Activated CD4-positive, alpha-beta T cell treated with anti-CD3 and anti-CD28 coated beads, Interleukin-2, amount 50 U/mL, for 24 hours (primary cell): ENCODE measurements at places on chromosomes 5 and 9.
A peak's percentile ranks its signal among the peaks of the same experiment; 100 is the strongest.

DNA sequence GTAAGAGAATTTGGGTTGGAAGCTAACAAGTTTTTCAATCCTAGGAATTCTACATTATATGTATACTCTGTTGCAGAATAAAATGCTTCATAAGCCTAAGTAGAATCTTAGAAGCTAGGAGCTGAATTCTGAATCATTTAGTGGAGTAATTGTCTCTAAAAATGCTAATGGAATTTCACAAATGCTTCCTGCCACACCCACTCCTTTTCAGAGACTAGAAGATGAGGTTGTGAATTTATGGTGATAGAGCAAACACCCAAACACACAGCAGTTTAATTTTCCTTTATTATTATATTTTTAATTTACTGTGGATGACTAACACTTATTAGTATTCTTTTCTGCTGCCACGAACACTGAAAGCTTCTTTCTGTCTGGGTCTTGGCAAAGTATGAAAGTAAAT is 208.0 kb upstream of the PDE4D start:
- DNase-seq = no peak

- no peak for DNase-seq
Observed at GRCh38 chr9:99387431-99387830, 165.3 kb downstream of the SEC61B start.

DNA sequence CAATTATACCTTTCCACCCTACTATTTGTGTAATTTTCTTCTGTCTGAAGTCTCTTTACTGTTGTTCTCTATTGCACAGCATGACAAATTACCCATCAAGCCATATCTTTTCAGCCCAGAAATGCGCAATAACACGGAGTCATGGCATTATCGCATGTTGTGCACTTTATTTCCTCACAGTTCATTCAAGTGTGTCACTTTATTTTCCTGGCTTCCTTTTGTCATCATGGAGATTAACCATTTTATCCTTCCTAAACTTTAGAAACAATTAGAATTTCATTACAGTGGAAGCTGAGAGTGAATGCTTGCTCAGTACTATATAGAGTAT is 41.3 kb upstream of the MEF2C start:
- no peak for DNase-seq

- DNase-seq = no peak
Observed at GRCh38 chr5:177594071-177594470, 2.1 kb downstream of the TMED9 start.

DNA sequence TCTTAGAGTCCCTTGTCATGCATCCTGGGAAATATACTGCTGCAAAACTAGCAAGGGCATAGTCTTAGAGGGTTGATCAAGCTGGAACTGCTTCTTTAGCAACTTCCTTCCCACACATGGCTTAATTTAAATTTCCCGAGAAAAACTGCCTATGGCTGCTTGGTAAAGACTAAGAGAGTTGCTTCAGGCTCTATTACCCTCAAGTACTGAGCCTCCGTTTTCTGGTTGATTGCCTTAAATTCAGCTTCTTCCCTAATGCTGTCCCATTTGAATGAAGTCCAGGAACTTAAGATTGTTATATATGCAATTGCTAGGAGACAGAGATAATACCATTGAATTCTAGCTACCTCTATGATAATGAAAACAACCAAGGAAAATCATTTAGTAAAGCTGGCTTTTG is 385.7 kb upstream of the CYLC2 start:
- DNase-seq = no peak

DNA sequence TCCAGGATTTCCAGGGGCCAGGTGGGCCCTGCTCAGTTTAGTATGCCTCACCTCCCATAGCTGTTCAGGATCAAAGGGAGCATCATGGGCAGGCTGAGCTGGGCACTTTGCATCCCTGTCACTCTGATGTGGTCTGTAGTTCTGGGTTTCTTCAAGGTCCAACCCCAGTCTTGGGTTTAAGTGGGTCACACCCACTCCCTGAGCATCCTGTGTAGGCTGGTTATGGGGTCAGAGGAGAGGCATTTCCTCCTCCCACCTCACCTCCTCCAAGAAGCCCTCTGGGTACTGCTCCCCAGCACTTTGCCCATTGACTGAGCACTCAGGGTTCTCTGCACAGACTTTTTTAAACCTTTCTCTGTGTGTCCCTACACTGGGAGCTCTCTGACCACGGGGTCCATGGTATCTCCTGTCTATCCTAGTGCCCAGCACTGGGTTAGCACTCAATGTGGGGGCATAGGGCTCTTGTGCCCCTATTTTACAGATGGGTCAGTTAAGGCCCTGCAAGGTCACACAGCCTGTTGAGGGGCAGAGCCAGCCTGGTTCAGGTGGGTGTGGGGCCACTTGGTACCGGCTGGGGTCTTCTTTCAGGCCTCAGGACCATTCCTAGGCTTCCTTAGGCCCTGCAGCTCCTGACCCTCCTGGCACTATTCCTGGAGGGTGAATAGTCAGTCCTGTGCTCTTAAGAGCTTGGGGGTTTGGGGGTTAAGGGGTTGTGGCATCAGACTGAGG is 19.0 kb downstream of the CXXC5 start:
- DNase-seq = no peak

DNA sequence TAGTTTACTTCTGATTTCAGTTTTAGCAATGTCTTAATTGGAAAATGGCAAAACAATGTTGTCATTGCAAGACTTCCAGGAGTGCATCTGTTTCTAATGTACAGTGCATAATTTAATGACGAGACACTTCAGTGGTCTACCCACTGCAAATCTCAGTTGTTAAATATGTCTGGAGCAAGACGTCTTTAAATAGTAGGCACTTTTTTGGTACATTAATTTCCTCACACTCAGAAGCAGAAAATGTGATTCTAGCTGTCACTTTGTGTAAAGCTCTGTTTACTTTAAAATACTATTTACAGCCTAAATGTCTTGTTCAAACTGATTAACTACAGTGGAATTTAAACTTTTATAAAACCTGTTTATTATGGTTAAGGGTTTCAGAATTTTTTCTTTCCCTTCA is 815.5 kb downstream of the TLE1 start:
- DNase-seq = no peak

DNA sequence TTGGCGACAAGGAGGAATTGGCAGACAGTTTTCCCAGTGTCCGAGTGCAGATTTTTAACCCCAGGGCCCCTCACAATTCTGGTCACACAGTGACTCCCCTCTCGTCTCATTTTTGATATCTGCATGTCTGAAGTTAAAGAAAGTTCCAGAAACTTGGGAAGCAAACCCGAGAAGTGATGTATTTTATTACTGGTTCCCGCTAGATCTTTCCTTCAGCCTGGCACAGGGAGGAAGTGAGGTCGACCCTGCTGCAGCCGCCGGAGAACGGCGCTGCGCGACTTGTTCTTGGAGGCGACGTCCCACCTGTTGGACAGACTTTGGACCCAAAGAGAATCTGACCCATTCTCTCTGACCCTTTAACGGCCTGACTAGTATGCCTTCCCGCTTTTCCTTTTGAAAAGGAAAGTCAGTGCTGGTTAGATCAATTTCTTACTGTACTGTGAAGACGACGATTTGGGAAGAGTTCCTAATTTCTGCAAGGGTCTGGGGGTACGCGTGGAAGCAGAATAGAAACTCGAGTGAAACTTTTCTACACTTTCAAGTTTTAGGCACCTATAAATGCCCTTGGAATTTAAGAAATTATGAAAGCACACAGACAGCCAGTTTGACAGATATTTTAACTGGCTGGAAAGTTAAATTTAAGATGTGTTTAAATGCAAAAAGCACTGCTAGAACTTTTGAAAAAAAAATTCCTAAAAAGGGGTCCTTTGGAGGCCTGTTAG is 744 bp downstream of the OTULIN start:
- no peak for DNase-seq

GRCh38 chr9:69898714-69899209 is 78.1 kb downstream of the CFAP95 start:
- no peak for DNase-seq

- DNase-seq = no peak
Observed at GRCh38 chr9:38047301-38048251, 21.5 kb downstream of the SHB start.

GRCh38 chr5:585962-586628 is 26.0 kb upstream of the CEP72 start:
- no peak for DNase-seq

DNA sequence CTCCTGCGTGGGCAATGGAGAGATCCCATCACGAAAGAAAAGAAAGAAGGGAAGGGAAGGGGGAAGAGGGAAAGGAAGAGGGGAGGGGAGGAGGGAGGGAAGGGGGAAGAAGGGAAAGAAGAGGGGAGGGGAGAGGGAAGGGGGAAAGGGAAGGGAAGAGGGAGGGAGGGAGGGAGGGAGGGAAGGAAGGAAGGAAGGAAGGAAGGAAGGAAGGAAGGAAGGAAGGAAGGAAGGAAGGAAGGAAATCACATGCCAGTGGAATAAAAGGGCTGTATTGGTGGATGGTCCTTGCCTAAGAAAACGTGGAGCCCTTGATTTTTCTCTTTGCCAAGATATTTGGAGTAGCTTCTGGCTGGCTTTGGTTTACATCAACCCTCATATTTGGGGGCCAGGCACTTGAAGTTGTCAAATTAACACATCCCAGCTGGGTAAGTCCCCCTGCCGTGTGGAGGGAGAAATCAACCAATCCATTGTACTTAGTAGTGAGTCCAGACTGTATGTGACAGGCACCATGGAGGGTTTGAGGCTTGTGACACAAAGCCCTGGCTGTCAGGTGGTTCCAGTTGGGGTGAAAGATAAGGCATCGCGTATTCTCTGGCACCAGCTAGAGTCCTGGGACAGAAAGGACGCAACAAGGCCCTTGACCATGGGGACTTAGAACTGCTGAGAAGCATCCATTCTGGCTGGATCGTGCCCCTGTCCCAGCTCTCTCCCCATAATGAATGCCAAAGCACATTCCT is 23.7 kb downstream of the IDNK start:
- DNase-seq = no peak

GRCh38 chr9:108645520-108645919 is 210.3 kb downstream of the ACTL7B start:
- DNase-seq = no peak

GRCh38 chr9:89606049-89606623 is 1.3 kb downstream of the GADD45G start:
- peak; percentile 21 for DNase-seq

- no peak for DNase-seq
Observed at GRCh38 chr5:164475339-164475977, 970.0 kb downstream of the MAT2B start.

DNA sequence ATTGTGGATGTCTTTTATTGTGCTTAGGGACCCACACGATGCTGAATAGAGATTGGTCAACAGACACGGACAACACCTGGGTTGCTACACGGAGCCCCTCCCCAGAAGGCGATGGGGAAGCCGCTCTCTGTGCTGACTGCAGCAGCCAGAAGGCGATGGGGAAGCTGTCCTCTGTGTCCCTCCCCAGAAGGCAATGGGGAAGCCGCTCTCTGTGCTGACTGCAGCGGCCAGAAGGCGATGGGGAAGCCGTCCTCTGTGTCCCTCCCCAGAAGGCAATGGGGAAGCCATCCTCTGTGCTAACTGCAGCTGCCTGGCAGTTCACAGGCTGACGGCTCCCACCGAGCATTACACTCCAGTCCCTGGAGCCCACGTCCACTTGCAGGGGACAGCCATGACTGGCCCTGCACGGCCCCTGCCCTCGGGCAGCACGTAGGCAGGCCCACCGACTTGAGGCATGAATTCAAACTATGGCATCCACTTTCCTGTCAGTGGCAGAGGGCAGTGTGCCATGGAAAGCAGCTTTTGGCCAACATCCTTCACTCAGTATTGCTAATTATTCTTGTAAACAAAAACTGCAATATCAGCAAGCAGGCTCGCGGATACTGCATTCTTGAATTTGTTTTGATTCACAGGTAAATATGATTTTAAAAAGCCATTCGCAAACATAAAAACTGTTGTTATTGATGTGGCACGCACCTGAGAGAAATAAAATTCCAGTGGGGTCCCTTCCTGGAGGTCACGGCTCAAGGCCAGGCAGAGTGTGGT is 48.1 kb upstream of the CLPTM1L start:
- DNase-seq = no peak

GRCh38 chr9:113530942-113531341 is 67.4 kb downstream of the RGS3 start:
- no peak for DNase-seq

DNA sequence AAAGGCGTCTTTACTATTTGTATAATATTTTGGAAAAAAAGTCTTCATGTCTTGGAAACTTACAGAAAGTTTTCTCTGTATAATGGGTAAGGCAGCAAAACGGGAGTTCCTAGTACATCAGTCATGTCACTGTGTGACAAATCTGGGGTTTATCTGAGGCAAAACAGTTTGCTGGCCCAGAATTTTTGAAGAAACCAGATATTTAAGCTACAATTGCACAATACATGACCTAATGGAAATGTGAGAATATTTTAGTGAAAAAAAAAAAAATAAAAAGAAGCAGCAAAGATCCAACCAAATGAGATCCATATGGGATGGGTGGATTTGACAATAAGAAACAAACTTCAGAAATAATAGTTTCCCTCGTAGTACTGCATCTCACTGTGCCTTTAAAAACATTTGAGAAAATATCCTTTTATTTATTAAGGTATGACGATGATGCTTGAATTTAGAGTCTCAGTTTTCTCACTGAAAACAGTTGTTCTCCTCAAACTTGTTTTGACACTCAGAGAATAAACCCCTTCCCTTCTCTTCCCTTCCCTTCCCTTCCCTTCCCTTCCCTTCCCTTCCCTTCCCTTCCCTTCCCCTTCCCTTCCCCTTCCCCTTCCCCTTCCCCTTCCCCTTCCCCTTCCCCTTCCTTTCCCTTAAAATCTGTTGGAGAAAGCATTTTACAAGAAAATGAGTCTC is 180.5 kb upstream of the TUT7 start:
- no peak for DNase-seq

GRCh38 chr5:128083811-128084227 is 253 bp downstream of the SLC12A2 start:
- no peak for DNase-seq

DNA sequence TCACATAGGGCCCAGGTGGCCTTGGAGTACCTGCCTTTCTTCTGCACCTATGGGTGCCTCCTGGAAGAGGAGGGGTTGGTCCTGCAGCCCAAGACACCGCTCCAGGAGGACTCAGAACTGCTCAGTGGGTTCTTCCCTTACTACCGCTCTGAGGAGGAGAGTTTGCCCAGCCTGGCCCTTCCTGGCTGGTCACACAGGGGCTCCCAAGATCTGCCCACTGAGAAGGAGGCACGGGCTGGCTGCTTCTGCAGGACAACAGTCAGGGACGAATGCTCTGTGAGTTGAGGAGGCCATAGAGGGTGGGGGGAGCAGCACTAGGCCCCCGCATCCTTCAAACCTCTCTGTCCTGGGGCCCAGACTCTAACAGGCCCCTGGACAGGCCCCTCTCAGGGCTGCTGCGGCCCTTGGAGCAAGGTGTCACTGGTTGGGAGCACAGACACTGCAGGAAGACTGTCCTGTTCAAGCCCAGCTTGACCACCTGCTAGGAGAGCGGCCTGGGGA is 9.9 kb upstream of the SLC25A48 start:
- no peak for DNase-seq

DNA sequence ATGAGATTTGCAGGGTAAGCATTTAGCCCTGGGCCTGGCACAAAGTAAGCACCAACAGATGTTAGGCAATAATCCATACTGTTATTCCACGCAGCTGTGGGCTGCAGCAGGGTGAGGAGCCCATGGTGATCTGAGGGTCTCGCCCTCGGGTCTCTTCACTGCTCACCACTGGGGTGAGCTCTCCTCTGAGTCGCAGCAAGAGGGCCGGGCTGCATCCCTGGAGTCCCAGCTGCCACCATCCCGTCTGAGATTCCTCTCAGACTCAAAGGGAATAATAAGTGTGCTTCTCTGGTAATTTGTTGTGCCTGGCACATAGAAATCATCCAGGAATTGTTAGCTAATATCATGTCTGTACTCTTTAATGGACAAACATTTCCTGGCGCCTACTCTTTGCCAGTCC is 6.9 kb downstream of the NKX2-5 start:
- no peak for DNase-seq
